Activated T-cell treated with anti-CD3 and anti-CD28 coated beads, Interleukin-2, amount 50 U/mL, for 72 hours (primary cell): ENCODE measurements at places on chromosomes 2 and 18. TPM values are rescaled to one million over a fixed set of nuclear protein-coding genes. Genes with fewer than 3 reads are reported as not detected.

The PHOSPHO2 gene
- 3.4 TPM for total RNA-seq

The MLPH gene
- total RNA-seq: not detected

The OSBPL6 gene
- 6.1 TPM for total RNA-seq

The ADAM23 gene
- 2.4 TPM for total RNA-seq

The UPP2 gene
- total RNA-seq: not detected
